ENCODE measurements at places on chromosomes 1 and 21.

GRCh38 chr1:86271046-86271445, 114.5 kb upstream of the COL24A1 start:
- DNase-seq: no peak

GRCh38 chr1:162856260-162856659, 4.7 kb downstream of the CCDC190 start:
- DNase-seq: no peak

DNA sequence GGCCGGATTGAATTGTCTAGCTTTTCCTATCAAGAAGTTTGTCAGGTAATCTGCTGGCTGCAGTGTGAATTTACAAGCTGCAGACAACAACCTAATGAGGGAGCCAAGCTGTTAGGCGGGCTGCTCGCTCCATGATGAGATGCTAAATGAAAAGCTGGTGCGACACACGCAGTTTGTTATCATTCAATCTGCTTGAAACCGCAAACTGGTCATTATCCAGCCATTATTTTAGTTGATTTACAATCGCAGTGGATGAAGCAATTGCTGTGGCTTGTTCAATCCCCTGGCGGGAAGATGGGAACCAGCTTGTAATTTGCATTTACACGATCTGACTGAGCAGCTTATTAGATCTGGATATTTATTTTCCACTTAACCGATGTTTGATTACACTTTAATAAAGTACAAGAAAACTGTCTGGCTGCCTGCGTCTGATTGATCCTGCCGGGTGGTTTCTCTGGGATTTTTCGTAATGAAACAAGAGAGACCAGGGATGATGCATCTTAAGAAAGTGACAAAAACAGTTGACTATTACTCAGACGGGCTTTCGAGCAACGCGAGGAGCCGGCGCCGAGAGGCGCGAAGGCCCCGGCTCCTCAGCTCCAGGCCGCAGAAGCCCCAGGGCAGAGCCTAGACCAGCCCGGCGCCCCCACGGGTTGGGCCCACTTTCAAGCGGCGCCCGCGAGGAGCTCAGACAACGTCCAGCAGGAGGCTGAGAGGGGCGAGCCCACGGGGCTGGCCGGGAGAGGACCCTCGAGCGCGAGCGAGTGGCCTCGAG, 118.0 kb upstream of the BARHL2 start:
- DNase-seq: no peak

- no peak for DNase-seq
Measured at GRCh38 chr1:31748365-31748764, 15.8 kb downstream of the ADGRB2 start.

DNA sequence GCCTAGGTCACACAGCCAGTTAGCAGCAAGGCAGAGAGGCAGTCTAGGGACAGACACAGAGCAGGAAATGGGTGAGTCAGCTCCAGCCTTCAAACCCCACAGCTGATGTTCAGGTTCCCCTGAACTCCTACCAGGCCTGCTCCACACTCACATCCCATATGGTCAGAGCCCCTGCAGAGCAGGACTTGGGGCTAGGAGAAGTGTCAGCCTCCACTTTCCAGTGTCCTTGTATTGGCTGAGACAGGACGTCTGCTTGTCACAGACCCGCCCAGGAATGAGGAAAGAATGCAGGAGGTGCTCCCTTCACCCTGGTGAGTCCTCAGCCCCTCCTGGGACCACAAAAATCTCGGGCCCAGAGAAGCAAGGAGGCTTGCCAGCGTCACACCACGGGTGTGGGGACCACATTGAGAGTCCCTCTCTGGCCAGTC, 92.5 kb downstream of the LACTBL1 start:
- no peak for DNase-seq

- no peak for DNase-seq
Measured at GRCh38 chr21:42193131-42193671, 25.7 kb upstream of the ABCG1 start.

- no peak for DNase-seq
Measured at GRCh38 chr1:39488793-39489566, 2.5 kb upstream of the BMP8A start.

DNA sequence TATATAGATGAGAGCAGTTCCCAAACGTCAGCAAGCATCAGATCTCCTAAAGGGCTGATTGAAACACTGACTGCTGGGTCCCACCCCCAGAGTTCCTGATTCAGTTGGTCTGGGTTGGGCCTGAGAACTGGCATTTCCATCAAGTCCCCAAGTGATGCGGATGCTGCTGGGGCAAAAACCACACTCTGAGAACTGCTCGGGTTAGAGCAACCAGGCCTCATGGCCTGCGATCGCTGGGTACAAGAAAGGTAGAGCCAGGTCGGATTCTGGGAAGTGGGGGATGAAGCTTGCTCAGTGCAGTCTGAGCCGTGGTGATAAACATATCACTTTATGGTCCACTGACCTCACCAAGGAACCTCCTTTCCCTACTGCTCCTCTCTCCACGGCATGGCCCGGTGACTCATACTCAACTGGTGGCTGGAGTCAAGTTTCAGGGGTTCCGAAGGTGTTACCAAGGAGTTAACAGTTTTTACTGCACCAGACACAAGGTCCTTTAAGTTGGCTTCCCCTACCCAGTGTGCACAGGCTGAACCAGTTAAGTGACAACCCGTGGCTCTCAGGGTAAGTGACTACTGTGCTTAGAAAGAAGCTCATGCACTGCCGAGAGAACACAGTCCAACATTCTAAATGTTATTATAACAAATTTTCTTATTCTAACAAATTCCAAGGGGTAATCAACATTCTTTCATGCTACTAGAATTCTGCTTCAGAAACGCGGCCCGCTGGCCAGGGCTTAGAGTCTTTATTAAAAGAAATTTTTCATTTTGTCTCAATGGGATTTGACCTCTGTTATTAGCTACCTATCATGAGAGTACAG, 153.5 kb downstream of the TGFBR3 start:
- peak; percentile 43 for DNase-seq

- DNase-seq: no peak
Measured at GRCh38 chr1:110916669-110917306, 43.8 kb downstream of the CD53 start.

DNA sequence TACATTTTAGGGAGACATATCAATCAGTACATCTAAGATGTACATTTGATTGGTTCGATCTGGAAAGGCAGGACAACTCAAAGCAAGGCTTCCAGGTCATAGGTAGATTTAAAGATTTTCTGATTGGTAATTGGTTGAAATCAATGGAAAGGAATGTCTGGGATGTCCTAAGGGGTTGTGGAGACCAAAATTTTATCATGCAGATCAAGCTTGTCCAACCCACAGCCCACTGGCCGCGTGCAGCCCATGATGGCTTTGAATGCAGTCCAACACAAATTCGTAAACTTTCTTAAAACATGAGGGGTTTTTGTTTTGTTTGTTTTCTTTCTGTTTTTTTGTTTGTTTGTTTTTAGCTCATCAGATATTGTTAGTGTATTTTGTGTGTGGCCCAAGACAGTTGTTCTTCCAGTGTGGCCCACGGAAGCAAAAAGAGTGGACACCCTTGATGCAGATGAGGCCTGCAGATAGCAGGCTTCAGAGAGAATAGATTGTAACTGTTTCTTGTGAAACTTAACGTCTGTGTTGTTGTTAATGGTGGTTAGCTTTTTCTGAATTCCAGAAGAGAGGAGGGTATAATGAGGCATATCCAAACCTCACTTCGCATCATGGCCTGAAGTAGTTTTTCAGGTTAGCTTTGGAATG, 3.1 kb downstream of the IFNAR1 start:
- DNase-seq: no peak

DNA sequence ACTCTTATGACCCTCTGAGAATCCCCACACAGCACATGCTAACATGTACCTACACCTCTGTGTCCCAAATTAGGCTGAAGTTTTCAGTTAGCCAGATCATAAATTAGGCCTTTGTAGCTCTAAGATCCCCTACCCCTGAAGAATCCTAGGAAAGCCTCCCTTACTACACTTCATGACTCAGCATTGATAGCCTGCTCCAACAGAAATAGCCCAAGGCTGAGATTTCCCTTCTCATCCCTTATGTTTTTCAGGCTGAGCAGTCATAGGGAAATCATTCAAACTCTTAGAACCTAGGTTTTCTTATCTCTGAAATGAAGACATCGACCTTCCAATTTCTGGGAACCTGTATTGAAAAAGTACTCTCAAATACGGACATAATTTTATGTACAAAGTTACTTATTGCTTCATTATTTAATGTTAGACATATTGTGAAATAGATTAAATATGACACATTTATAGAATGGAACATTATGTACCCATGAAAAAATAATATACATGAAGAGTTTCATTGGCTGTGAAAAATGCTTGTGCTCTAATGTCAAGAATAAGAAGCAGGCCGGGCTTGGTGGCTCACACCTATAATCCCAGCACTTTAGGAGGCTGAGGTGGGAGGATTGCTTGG, 122.4 kb upstream of the UBE2U start:
- no peak for DNase-seq
